ENCODE measurements at places on chromosomes 12 and 14. TPM values are rescaled to one million over a fixed set of nuclear protein-coding genes. Genes with fewer than 3 reads are reported as not detected.

Gene GSC
- not detected for total RNA-seq

Gene MUCL1
- total RNA-seq = not detected

Gene SIX4
- total RNA-seq = 13.6 TPM

Gene AKAP6
- 2.3 TPM for total RNA-seq

Gene DENND5B
- total RNA-seq = 18.6 TPM

Gene HOXC10
- total RNA-seq = not detected

Gene ZBTB1
- total RNA-seq = 30.9 TPM

Gene TMEM132D
- not detected for total RNA-seq

Gene OTX2
- total RNA-seq = not detected

Gene REC8
- 6.1 TPM for total RNA-seq

Gene KRT73
- not detected for total RNA-seq

Gene OR4N5
- total RNA-seq = not detected

Gene PRH1
- total RNA-seq = 11.7 TPM

Gene PLEKHH1
- total RNA-seq = 6.0 TPM
